ENCODE measurements at places on chromosomes 2 and 18. TPM values are rescaled to one million over a fixed set of nuclear protein-coding genes. Genes with fewer than 3 reads are reported as not detected.

The YES1 gene
- total RNA-seq: 43.3 TPM

The SALL3 gene
- not detected for total RNA-seq

The PAX3 gene
- 21.6 TPM for total RNA-seq

The DGKD gene
- total RNA-seq: 22.8 TPM

Data from A375 (cell line).